ENCODE measurements at places on chromosomes 5 and 9.

GRCh38 chr9:136839229-136840139 lies 2.8 kb upstream of the AJM1 start:
- no peak for DNase-seq

DNA sequence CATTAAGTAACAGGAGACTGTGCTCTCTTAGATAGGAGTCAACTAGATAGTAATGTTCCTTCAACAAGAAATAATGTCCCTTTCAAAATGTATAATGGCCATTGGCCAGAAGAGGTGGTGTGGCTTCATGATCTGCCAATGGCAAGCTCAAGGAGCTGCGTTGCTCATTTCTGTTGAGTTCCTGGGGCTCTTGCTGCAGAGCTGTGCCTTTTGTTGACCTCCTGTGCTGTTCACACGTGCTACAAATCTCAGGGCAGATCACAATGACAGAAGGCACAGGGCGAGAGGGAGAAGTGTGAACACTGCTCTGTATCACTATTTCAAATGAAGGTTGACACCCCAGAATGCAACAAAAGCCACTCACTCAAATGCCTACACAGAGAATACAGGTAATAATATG lies 16.0 kb upstream of the TBC1D2 start:
- no peak for DNase-seq

DNA sequence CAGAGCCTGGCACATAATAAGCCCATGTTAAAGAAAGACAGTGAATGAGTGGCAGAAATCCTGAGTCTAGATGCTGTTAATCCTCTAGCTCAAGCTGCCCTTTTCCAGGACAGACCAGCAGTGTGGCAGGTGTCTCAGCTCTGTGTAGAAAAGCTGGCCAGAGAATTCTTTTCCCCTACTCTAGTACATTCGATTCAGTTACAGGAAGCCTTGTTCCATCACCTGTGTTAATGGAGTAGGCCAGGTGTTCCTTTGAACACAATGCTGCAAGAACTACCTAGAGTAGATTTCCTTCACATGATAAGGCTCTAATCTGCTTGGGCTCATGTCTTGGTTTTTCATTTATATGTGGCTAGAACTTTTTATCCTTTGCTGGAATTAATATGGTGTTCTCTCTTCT lies 52.5 kb downstream of the NUP214 start:
- DNase-seq, result no peak

GRCh38 chr9:77810047-77810446 lies 161.9 kb upstream of the GNA14 start:
- DNase-seq, result no peak

- peak; percentile 85 for DNase-seq
Observed at GRCh38 chr5:91381774-91382359, 1.2 kb downstream of the ARRDC3 start.

- DNase-seq, result peak; percentile 52
Observed at GRCh38 chr5:2752821-2753439, 1.5 kb upstream of the IRX2 start.

- DNase-seq, result no peak
Observed at GRCh38 chr5:156396063-156396829, 69.3 kb downstream of the SGCD start.

- no peak for DNase-seq
Observed at GRCh38 chr5:158553195-158553961, 546.3 kb downstream of the EBF1 start.

GRCh38 chr5:15284706-15285105 lies 215.3 kb upstream of the FBXL7 start:
- DNase-seq, result no peak

DNA sequence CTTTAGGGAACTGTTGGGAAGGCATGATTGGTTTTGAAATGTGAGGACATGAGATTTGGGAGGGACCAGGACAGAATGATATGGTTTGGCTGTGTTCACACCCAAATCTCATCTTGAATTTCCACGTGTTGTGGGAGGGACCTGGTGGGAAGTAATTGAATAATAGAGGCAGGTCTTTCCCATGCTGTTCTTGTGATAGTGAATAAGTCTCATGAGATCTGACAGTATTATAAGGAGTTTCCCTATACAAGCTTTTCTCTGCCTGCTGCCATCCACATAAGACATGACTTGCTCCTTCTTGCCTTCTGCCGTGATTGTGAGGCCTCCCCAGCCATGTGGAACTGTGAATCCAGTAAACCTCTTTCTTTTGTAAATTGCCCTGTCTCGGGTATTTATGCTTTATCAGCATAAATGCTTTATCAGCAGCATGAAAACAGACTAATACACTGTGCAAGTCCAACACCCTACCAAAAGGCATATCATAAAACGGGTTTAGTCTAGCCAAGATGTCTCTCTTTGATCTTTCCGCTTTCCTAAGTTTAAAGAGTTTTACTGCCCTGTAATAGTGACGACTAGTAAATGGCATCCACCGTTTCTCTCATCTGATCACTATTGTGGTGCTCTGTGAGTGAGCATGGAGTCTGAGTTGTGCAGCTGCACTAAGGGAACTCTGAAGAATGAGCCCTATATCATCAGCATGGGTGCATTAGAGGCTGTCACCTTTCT lies 12.9 kb upstream of the ZNF782 start:
- no peak for DNase-seq

- no peak for DNase-seq
Observed at GRCh38 chr5:178080618-178081410, 32.5 kb upstream of the N4BP3 start.

GRCh38 chr9:69932901-69933300 lies 110.7 kb upstream of the MAMDC2 start:
- DNase-seq, result no peak

DNA sequence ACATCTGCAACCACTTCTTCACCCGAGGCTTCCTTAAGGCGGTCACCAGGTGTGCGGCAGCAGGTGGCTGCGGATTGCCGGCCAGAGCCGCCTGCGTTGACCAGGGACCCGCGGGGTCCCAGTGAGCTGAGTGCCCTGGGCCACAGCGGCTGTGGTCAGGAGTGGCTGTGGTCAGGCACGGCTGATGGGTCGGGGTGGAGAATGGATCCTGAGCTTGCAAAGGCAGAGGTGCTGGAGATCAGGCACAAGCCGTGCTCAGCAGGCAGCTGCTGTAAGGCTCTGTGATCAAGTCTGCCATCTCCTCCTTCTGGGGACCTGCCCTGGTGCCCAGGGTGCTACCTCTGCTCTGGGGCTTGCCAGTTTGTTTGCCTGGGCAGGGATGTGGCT lies 2.1 kb downstream of the UAP1L1 start:
- DNase-seq, result no peak

DNA sequence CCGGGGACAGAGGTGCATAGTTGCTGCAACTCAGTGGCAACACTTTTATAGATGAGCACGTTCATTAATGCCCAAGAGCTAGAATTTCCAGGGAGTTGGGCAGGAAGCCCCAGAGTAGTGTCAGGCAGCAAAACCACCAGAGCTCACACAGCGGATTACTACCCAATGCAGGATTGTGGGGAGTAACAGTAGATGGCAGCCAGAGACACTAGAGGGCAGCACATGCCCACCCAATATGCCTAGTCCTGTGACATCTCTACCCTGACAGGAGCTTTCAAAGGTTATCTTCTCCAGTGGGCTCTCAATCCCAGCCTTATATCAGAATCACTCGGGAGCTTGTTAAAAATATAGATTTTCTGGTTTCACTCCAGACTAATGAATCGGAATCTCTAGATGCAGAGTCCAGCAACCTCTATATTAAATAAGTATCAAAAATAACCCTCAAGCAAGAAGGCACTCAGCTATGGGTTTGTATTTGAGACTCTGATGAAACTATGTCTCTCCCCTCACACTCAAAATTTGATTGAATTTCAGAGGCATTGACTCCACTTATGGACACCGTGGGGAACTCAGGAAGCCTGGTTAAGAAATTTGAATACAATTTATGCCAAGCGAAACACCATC lies 58.4 kb upstream of the PHF24 start:
- peak; percentile 68 for DNase-seq

- DNase-seq, result no peak
Observed at GRCh38 chr5:88677376-88677895, 205.5 kb downstream of the MEF2C start.

- DNase-seq, result no peak
Observed at GRCh38 chr5:142432961-142433360, 108.1 kb upstream of the SPRY4 start.

GRCh38 chr9:116516456-116516855 lies 170.6 kb upstream of the TRIM32 start:
- no peak for DNase-seq

DNA sequence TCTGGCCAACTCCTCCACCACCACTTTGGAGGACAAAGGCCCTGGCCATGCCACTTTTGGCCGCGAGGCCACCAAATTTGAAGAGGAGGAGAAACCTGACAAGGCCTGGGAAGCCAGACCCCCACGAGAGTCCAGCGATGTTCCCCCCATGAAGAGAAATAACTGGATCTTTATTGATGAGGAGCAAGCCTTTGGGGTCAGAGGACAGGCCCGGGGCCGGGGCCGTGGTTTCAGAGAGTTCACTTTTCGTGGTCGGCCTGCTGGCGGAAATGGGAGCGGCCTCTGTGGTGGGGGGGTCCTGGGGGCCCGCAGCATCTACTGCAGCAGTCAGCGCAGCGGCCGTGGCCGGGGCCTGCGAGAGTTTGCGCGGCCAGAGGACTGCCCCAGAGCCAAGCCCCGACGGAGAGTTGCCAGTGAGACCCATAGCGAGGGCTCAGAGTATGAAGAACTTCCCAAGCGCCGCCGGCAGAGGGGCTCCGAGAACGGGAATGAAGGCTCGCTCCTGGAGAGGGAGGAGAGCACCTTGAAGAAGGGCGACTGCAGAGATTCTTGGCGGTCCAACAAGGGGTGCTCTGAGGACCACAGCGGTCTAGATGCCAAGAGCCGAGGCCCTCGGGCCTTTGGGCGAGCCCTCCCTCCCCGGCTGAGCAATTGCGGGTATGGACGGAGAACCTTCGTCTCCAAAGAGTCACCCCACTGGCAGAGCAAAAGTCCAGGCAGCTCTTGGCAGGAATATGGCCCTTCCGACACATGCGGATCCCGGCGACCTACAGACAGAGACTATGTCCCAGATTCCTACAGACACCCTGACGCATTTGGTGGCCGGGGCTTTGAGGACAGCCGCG lies 27.4 kb upstream of the POMT1 start:
- DNase-seq, result peak; percentile 41

Measured in lower lobe of right lung (tissue), 2 donors.